ENCODE measurements at places on chromosomes 1 and 21.
A peak's percentile ranks its signal among the peaks of the same experiment; 100 is the strongest.

GRCh38 chr1:103373991-103374390 is 151.5 kb upstream of the RNPC3 start:
- no peaks in the 10 kb centered on the region for H3K36me3 ChIP-seq
- no peaks in the 10 kb centered on the region for H3K27me3 ChIP-seq
- no peak overlapping the region for H3K27ac ChIP-seq
- no peaks in the 10 kb centered on the region for H3K4me1 ChIP-seq
- H3K4me3 ChIP-seq = no peak overlapping the region
- no peak for DNase-seq

DNA sequence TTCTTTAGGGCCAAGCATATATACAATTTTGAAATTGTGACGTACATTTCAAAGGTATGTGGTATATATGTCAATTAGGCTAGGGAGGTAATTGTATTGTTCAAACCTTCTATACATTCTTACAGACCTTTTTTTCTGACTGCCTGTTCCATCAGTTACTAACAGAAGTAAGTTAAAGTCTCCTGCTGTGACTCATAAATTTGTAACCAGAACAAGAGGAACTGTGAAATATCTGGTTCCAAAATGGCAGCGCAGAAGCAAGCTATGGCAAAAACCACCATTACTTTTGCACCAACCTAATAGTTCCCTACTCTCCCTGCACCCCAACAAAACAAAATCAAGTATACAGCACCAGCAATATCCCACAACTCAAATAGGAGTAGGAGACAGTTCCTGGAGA is 93.6 kb downstream of the ENAH start:
- H3K4me1 ChIP-seq = peaks cover 4% of the 10 kb centered on the region
- no peak for DNase-seq
- H3K36me3 ChIP-seq = peaks cover 3% of the 10 kb centered on the region
- no peak overlapping the region for H3K4me3 ChIP-seq
- peak overlapping the region; percentile 8 for H3K27ac ChIP-seq

DNA sequence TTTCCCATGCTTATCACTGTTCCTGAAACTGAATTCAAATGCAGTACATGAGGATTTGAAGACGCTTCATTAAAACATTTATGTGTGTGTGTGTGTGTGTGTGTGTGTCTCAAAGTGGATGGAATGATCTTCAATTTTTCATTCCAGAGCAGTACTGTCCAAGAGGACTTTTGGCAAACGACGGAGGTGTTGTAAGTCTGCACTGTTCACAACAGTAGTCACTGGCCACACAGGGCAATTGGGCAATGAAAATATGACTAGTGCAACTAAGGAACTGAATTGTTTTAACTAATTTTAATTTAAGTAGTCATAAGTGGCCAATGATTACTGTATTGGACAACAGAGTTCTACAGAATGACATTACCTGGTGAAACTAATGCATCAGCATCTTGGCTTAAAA is 5.0 kb downstream of the TAF5L start:
- H3K27me3 ChIP-seq = no peaks in the 10 kb centered on the region
- H3K36me3 ChIP-seq = no peaks in the 10 kb centered on the region
- DNase-seq = no peak
- peaks cover 6% of the 10 kb centered on the region for H3K4me1 ChIP-seq
- no peak overlapping the region for H3K4me3 ChIP-seq

DNA sequence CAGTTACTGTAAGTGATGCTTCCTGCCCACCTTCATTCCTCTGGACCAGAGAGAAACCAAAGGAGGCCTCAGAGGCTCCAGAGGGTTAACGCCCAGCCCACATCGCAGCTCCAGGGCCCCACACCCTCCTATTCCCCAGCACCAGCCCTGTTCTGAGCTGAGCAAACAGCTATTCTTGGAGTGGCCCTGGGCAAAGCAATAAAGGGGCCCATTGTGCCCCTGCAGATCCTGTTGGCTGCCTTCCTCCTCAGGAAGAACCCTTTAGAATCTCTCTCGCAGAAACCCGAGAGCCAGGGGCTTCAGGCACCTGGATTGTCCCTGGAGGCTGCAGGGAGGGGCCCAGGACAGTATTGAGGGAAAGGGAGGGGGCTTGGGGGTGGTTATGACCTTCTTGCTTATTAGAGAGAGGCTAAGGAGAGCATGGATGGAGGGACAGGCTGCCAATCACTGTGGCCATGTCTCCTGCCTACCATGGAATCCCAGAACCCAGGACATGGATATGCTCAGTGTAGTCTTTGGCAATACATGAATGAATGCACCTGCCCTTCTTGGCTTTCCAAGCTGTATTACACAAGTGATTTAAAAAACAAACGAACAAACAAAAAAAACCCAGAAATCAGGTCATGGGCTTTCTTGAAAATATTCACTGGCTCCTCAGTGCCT is 9.2 kb downstream of the PADI2 start:
- no peak overlapping the region for H3K27ac ChIP-seq
- H3K4me3 ChIP-seq = no peak overlapping the region
- peaks cover 5% of the 10 kb centered on the region for H3K27me3 ChIP-seq
- no peaks in the 10 kb centered on the region for H3K36me3 ChIP-seq
- DNase-seq = no peak
- peaks cover 6% of the 10 kb centered on the region for H3K4me1 ChIP-seq

DNA sequence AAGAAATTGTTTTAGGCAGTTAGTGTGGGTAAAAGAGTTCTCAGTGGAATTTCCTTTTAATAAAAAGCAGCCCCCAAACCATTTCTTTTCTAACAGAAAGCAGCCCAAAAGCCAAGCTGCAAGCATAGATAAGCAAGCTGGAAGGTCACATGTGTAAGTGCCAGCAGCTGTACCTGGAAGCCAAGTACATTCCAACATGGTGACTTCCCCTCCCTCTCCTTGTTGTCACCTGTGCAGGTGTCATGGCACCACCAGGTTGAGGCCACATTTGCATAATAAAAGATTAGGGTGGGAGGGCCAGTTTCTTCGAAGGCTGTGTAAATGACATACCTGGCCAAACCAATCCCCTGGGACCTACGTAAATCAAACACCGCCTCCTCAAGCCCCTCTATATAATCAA is 240.3 kb upstream of the RAB4A start:
- no peak overlapping the region for H3K4me3 ChIP-seq
- peaks cover 8% of the 10 kb centered on the region for H3K4me1 ChIP-seq
- peaks cover 29% of the 10 kb centered on the region for H3K27me3 ChIP-seq
- H3K36me3 ChIP-seq = no peaks in the 10 kb centered on the region

Measured in cardiac muscle cell (in vitro differentiated cells and primary cell).